Fibroblast of mammary gland (primary cell): ENCODE measurements at places on chromosomes 5 and 9.
A peak's percentile ranks its signal among the peaks of the same experiment; 100 is the strongest.

GRCh38 chr5:176817369-176817840 is 7.0 kb downstream of the UNC5A start:
- DNase-seq: no peak

DNA sequence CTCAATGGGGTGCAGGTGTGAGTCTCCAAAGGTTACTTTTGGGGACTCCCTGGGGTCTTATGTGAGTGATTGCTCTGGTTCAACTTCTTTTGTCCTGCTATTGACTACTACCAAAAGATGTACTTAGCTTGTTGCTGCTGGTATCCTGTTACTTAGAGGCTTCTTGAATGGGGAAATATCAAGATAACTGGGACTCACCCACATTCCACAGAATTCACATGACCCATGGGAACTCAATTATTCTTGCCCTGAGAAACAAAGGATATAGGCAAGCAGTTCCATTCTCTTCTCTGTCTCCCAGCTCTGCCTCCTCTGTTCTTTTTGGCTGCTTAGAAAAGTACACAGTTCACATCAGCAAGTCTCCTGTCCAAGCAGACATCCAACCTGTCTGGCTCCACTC is 105.9 kb downstream of the UNC13B start:
- no peak for DNase-seq

DNA sequence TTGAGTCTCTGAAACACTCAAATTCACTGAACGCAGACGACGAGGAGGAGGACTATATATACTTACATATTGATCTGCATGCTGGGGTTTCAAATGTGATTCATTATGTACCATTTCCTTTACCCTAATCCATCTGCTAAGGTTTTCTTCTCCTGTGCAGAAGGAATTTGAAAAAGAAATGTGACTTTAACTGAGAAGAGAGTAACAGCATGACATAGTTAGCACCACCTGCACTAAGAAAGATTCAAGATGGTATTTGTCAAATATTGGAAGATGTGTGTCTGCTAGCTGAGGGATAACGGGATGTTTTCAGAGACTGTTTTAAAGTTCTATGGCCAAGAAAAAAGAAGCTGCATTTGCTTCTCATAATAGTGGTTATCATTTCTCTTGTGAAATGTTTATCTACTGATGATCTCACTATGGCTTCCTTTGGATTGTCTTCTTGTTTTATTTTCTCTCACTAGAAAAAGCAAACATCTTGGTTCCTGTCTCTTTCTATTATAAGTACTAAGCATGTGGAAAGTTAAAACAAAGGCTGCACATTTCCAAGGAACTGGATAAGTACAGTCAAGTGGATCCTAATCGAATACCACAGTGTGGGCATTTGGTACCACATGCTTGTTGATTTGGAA is 89.8 kb upstream of the TLE4 start:
- DNase-seq: no peak

- DNase-seq: peak; percentile 14
Measured at GRCh38 chr5:170985486-170985885, 123.7 kb downstream of the RANBP17 start.
